Skin of body (tissue), 3 donors: ENCODE measurements at places on chromosomes 16 and 17. TPM values are rescaled to one million over a fixed set of nuclear protein-coding genes. Genes with fewer than 3 reads are reported as not detected.
A peak's percentile ranks its signal among the peaks of the same experiment; 100 is the strongest.

DNA sequence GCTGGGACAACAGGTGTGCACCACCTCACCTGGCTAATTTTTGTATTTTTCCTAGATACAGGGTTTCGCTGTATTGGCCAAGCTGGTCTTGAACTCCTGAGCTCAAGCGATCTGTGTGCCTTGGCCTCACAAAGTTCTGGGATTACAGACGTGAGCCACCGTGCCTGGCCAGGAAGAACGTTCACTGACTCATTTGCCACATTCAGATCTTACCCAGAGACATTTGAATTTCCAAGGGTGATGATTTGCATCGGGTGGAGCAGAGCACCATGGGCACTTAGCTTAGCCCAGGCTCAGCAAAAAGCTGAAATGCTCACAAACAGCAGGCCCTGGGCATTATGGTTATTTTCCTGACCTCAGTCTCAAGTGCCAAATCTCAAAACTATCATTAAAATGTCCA, 14.5 kb upstream of the ADORA2B start:
- DNase-seq, result no peak

DNA sequence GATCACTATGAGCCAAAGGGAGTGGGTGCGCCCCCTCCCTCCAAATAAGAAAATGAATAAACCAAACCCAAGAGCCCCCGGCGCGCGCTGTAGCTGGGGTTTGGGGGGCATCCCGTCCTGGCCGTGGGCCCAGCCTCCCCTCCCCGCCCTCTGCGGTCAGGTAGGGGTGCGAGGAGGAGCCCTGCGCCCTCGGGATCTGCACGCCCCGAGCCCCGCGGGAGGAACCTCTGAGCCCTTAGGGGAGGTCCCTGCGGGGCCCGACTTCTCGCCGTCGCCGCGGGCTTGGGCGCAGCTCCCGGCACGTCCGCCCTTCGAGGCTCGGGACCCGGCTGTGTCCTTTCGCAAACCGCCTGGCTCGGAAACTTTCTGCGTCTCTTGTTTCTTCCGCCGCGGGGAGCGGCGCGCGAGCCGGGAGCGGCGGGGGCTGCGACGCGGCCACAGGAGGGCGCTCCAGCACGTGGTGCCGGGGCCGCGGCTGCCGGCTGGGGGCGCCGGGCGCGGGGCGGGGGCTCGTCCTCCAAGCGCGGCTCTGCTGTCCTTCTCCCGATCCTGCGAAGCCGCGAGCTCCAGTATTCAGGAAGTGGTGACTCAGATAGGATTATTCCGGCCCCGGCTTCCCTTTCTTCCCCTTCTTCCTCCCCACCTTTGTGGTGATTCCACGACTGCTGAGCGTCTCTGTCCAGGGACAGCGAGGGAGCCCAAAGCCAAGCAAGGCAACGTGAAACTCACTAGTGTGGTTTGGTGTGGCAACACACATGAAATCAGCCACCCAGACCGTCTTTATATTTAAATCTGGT, 1.6 kb downstream of the PITPNC1 start:
- peak; percentile 76 for DNase-seq

Gene NR1D1
- 3.6 TPM for total RNA-seq

Gene IL21R
- total RNA-seq, result 0.39 TPM

DNA sequence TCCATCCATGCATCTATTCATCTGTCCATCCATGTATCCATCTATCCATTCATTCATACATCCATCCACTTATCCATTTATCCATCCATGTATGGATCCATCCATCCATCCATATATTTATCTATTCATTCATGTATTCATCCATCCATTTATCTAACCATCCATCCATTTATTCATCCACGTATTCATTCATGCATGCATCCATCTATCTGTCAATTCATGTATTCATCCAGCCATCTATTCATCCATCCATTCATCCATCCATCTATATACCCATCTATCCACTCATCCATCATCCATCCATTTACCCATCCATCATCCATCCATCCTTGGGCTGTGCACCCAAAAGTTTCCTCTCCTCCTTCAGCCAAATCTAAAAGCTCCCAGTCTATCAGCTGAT, 43.4 kb downstream of the GDE1 start:
- DNase-seq, result no peak

GRCh38 chr16:9322769-9323168, 231.3 kb downstream of the HAPSTR1 start:
- DNase-seq, result no peak

GRCh38 chr17:50602836-50603235, 31.8 kb upstream of the ABCC3 start:
- no peak for DNase-seq

DNA sequence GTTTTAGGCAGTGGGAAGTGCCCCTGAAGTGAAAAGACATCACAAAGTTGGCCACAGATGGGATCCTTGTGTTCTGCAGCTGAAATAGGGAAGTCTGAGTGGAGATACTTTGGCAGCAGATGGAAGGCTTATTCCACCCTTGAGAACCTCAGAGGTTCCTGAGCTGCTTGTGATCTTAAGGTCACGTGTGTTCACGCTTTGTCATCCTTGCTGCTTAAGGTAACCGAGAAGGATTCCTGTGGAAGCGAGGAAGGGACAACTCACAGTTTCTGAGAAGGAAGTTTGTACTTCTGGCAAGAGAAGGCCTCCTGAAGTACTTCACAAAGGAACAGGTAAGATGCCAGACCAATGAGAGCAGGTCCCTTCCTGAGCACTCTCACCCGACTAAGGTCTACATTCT, 12.2 kb downstream of the ADAP2 start:
- no peak for DNase-seq

- DNase-seq, result no peak
Measured at GRCh38 chr16:7037495-7037894, 295.1 kb upstream of the RBFOX1 start.

DNA sequence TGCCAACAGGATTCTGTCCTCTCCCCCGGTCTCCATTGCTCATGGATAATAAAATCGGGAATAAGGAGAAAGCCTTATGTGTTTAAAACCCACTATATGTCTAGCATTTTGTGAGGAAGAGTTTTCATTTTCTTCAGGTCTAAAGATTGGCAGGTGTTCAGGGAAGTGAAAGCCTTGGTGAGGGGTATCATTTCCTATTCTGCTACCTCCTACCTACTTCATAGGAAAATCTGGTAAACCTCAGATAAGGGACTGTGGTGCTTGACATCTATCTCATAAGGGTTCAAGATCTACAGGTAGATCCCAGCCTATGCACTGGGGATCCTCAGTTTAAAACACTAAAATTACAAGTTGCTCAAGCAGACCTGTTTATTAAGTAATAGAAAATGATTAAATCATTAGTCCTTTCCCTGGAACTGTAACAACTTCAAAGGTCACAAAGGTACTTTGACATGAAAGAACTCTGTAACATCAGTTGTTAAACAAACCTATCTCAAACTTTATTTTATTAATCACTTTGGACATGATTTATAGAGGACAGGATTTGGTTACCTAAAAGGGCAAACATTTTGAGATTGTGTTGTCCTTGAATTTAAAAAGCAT, 6.5 kb downstream of the MOSMO start:
- no peak for DNase-seq

Gene KCNH6
- total RNA-seq, result not detected

Gene FOXJ1
- total RNA-seq, result 0.30 TPM

- DNase-seq, result no peak
Measured at GRCh38 chr17:64032081-64032480, 11.6 kb upstream of the ICAM2 start.

Gene KRTAP1-1
- total RNA-seq, result 7.5 TPM

Gene CTRB1
- total RNA-seq, result not detected

DNA sequence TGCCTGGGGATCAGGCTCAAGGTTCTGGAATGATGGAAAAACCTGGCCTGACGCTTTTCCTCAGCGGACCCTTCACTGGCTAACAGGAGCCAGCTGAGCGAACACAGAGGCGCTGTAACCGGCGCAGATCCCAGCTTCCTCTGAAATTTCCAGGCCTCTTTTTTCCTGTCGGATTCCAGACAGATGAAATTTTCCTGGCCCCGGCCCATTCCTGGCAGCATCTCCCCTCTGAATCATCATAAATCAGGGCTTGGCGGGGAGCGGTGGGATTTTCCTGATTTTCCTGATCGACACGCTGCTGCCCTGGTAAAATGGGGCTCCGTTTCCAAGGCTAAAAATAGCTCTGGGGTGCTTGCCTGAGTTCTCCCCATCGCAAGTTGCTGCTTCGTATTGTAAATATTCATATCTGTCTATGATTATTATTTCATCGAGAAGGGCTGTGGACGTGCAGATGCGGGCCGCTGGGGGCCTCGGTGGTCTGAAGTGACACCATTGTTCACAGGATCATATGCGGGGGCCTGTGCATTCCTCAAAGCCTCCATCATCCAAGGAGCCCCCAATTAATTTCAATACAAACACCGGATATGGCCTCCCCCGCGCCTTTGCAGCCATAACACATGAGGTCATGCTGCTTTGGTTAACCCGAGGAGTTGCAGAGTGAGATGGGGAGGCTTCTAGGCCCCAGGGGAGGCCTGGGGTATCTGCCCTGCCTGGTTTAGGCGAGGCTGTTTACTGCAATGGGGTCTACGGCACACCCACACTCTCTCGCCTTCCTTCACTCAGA, 45.8 kb upstream of the ETV4 start:
- DNase-seq, result peak; percentile 95
